ENCODE measurements at places on chromosomes 1 and 21.
A peak's percentile ranks its signal among the peaks of the same experiment; 100 is the strongest.

DNA sequence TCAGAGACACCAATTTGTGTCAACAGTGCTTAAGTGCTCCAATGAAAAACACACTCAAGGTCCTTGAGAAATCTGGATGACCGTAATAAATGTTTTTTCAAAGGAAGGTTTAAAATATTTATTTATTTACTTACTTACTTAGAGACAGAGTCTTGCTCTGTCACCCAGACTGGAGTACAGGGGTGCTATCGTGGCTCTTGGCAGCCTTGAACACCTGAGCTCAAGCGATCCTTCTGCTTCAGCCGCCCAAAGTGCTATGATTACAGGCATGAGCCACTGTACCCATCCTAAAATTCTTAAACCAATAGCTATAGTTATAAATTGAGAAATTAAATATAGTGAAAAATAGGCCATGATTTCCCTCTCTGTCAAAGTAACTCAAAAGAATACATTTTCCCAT lies 17.3 kb upstream of the ERICH3 start:
- no peak for DNase-seq

- DNase-seq = peak; percentile 8
These were observed 7.3 kb upstream of the GNL2 start for GRCh38 chr1:37602750-37603694.

DNA sequence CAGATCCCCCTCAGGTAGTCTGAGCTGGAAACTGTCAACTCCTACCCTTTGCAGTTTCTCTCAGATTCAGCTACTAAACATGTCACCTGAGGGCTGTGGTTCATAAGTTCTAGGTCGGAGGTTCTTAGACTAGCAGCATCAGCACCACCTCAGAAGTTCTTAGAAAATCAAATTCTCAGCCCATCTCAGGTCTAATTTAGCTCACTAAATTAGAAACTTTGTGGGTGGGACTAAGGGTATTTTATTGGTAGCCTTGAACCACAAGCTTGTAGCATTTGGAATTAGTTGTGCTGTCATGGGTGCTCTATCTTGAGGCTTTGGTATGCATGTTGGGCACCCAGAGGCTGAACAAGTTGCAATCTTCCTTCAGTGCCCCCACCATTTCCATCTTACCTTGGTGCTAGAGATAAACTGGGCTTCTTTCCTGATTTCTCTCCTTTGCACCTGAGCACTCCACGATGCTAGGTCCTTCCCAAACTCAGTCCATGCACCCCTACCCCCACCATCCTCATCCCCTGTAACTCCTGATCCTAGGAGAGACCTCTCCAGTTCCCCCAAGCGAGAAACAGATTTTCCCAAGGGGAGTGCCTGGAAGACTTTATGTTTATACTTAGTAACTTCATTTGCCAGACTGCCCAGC lies 54.2 kb downstream of the S1PR1 start:
- no peak for DNase-seq

DNA sequence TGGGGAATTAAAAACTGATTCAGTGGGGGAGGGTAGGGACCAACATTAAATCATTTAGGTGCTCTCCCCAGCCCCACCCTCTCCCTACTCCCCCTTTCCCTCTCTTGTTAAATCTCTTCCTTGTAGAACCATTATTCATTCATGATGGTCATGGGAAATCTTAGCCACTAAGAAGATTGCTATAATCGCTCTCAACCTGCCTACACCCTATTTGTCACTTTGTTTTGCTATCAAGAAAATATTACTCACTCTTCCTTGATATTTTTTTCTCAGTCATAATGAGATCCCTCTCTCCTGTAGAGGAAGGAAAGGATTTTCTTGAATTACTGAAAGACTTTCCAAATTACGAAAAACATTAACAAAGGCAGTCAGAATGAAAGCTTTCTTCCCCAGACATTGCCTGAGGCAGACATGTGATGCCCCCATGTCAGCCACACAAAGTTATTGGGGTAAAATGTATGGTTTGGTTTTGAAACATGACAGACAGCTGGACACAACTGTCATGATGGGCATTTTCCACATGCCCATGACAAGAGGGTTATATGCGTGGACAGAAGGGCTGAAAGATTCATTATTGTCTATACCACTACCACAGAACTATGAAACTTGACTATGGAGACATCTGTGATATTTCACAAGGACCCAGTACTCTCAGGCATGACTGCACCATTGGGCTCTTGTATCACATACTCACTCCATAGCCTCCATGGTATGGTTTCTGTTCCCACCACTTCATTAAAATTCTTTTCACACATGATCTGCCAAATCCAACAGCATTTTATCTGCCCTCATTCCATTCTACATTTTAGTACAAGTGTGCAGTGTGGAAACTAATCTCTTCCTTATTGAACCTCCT lies 420.1 kb downstream of the DISC1 start:
- no peak for DNase-seq

- DNase-seq = no peak
These were observed 1.8 kb downstream of the SHC1 start for GRCh38 chr1:154968731-154969130.

DNA sequence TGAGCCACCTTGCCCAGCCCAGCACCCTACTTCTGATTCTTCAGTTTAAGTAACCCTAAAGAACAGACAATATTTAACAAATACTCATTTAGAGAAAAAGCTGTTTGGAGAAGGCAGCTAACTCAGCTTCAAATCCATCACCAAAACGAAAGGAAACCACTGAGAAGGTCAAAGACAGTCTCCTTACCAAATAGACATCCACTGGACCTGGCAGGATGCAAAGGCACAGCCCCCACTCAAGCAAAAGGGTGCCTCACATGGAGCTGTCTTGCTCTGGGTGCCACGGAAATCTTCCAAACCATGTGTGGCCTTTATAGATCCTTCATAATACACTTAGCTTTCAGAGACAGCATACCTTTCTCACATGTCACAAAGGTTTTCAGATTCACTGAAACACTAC lies 165.5 kb downstream of the RERE start:
- DNase-seq = no peak

GRCh38 chr1:200124309-200124708 lies 96.8 kb downstream of the NR5A2 start:
- no peak for DNase-seq

DNA sequence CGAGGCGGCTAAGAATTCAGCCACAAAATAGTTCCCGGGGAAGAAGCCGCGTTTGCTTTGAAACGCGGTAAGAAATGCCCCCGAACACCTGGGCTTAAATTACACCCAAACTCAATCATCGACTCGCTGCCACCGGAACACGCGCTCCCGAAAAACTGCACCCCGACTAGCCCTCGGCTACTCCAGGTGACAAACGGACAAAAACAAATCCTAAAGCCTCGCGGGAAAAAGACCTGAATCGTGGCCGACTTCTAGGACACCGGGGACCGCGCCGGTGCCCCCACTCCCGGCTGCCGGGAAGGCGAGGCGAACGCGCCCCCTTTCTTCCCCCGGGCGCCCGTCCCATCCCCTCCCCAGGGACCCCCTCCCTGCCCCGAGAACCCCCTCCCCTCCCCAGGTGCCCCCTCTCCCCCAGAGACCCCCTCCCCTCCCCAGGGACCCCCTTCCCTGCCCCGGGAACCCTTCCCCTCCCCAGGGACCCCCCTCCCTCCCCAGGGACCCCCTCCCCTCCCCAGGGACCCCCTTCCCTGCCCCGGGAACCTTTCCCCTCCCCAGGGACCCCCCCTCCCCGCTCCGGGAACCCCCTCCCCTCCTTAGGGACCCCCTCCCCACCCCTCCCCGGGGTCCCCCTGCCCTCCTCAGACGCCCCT lies 628 bp downstream of the C1orf159 start:
- no peak for DNase-seq

- no peak for DNase-seq
These were observed 820.7 kb downstream of the NCAM2 start for GRCh38 chr21:21818898-21819297.

DNA sequence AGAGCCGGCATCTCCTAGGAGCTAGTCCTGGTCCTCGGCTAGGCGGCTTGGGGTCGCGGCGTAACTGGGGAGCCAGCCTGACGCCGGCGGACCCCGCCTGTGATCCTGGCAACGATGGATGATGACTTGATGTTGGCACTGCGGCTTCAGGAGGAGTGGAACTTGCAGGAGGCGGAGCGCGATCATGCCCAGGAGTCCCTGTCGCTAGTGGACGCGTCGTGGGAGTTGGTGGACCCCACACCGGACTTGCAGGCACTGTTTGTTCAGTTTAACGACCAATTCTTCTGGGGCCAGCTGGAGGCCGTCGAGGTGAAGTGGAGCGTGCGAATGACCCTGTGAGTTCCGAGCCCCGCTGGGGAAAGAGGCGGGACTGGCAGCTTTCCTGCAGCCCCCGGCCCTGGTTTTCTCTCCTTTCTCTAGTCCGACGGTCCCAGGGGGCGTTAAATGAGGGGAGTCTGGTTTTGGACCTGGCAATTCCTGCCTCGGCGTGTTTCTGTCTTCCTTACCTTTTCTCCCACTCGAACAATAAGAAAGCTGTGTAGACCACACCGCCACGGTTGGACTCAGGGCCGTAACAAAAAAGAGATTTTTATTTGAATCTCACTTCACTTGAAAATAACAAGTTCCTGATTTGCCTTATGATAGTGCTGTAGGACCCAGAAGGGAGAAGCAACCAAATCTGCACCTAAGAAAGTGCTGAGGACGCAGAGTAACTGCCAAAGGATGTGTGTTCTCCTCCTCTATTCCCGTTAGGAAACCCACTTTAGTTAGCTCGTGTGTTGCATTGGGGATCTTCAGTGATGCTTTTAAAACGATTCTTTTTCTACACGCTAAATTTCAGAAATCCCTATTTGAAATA lies at the start of gene SPRTN:
Gene SPRTN (plus strand): TSS at position 24 of the 859 bp plus-strand sequence. CDS start 91 bp downstream, at position 115.
- no peak for DNase-seq

DNA sequence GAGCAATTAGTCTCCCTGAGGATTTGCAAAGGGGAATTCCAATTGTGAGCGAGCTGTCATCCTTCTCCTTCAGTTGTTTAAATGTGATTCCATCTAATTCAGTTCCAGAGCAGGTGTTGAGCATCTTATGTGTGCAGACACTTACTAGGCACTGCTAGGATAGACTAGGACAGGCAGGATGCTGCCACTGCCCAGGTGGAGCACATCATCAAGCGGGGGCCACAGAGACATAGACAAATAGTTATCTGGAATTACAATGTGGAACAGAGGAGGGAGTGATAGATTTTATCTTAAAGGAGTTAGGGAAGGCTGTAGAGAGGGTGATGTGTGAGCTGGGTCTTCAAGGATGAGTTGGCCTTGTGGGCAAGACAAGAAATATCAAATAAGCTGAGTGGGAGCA lies 55.9 kb downstream of the CDC7 start:
- DNase-seq = no peak

GRCh38 chr1:12549460-12550349 lies 68.3 kb downstream of the DHRS3 start:
- DNase-seq = peak; percentile 18

DNA sequence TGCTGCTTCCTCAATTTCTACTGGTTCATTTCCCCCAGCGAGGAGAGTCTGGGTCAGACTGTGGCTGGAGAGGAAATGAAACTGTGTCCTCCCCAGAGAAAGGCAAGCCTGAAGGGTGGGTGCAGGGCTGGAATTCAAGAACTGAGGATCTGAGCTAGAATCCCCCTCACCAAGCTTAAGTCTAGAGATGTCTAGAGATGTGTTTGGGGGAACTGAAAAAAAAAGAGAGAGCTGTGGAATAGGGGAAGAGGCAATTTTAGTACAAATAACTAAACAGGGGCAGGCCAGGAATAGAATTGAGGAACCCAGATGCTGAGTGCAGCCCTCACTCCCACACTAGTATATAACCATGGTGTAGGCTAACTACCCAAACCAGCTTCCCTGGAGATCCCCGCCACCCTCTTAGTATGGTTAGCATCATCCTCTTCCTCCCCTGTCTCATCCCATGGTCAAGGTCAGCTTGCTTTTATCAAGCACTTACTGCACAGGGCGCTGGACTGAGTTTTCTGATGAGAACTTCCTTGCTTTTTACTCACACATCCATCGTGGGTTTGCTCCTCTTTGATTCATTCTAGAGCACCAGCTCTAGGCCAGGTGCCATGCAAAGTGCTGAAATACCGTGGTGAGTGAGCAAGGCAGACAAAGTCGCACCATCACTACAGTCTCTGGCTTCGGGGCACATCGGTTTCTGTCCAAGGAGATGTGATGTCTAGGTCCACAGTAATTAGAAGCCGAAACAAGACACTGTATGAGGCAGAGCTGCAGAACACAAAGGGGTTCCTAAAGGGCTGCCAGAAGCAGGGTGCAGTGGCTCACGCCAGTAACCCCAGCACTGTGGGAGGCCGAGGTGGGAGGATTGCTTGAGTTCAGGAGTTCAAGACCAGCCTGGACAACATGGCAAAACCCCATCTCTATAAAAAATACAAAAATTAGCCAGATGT lies 112.9 kb upstream of the IPO9 start:
- DNase-seq = no peak

DNA sequence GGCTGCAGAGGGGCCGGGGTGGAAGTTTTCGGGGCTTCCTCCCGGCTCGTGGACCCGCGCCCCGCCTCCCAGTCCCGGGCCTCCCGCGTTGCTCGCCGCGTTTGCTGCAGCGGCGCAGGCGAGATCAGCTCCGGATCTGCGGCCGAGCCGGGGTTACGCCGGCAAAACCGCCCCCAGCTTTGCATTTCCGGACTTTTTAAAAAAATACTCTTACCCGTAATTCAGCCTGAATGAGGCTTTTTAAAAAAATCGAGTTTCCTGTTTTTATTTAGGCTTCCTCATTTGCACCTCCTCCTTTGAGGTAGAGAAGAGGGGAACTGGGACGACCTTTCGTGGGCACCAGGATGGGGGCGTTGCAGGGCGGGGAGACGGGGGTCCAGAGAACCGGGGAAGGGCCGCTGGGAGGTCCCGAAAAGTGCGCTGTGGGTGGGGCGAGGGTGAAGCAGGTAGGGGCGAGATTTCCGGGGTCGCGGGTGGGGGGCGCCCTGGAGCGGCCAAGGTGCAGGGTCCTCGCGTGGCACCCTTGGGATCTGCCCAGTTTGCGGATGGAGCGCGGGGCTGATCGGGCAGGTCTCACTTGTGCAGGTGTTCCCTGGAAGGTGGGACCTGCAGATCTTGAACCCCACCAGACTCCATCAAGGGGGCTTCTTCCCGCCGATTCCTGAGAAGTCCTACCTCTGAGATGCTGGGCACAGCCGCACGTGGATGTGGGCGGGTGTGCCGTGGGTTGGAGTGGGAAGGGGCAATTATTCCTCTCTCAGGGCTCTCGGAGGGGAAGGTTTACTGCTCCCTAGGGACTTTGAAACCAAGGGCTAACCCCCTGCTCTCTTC lies 1.1 kb downstream of the PIK3CD start:
- peak; percentile 51 for DNase-seq

GRCh38 chr1:119097380-119097779 lies 43.1 kb downstream of the WARS2 start:
- no peak for DNase-seq

DNA sequence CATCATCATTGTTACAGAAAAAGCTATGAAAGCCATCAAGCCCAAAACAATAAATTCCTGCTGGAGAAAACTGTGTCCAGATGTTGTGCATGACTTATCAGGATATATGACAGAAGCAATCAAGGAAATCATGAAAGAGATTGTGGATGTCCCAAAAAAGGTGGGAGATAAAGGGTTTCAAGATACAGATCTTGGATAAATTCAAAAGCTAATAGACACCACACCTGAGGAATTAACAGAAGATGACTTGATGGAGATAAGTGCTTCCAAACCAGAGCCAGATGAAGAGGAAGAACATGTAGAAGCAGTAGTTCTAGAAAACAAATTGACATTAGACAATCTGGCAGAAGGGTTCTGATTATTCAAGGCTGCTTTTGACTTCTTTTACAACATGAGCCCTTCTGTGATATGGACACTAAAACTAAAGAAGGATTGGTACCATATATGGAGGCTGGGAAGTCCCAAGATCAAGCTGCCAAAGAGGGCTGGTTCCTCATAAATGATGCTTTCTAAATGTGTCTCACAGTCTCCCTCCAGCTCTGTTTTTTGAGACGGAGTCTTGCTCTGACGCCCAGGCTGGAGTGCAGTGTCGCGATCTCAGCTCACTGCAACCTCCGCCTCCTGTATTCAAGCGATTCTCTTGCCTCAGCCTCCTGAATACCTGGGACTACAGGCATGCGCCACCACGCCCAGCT lies 32.1 kb upstream of the LRIG2 start:
- no peak for DNase-seq
